ENCODE measurements at places on chromosomes 5 and 9. TPM values are rescaled to one million over a fixed set of nuclear protein-coding genes. Genes with fewer than 3 reads are reported as not detected.

The CATSPER3 gene
- total RNA-seq = 0.33 TPM

DNA sequence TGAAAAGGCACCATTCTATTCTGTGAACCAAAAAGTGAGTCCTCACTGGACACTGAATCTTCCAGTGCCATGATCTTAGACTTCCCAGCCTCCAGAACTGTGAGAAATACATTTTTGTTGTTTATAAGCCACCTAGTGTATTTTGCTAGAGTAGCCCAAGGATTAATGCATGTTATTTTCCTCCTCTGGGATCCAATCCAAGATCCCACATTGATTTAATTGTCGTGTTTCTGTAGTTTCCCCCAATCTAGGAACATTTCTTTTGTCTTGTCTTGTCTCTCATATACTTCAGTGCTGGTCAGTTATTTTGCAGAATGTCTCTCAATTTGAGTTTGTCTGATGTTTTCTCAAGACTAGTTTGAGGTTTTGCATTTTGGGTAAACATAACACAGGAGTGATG, 36.4 kb downstream of the GDNF start:
- H3K27ac ChIP-seq = no peak overlapping the region
- DNase-seq = no peak

- H3K27ac ChIP-seq = no peak overlapping the region
- no peaks in the 10 kb centered on the region for H3K36me3 ChIP-seq
- H3K4me3 ChIP-seq = no peak overlapping the region
- no peaks in the 10 kb centered on the region for H3K4me1 ChIP-seq
Observed at GRCh38 chr5:78604689-78605285, 43.8 kb downstream of the LHFPL2 start.

The LCN12 gene
- 5.2 TPM for total RNA-seq

The TNC gene
- 1.7 TPM for total RNA-seq

- no peak overlapping the region for H3K4me3 ChIP-seq
- H3K36me3 ChIP-seq = no peaks in the 10 kb centered on the region
- H3K4me1 ChIP-seq = no peaks in the 10 kb centered on the region
- no peak overlapping the region for H3K27ac ChIP-seq
- no peak for DNase-seq
Observed at GRCh38 chr5:107372723-107373450, 297.9 kb downstream of the EFNA5 start.

GRCh38 chr5:61450493-61451279, 118.6 kb downstream of the ZSWIM6 start:
- peaks cover 1% of the 10 kb centered on the region for H3K4me1 ChIP-seq
- no peaks in the 10 kb centered on the region for H3K36me3 ChIP-seq
- H3K27me3 ChIP-seq = no peaks in the 10 kb centered on the region
- DNase-seq = no peak
- no peak overlapping the region for H3K4me3 ChIP-seq

- H3K27ac ChIP-seq = no peak overlapping the region
- no peaks in the 10 kb centered on the region for H3K4me1 ChIP-seq
- no peak for DNase-seq
Observed at GRCh38 chr5:4387290-4387689, 752.8 kb upstream of the ADAMTS16 start.

GRCh38 chr9:69609156-69609555, 63.0 kb downstream of the APBA1 start:
- no peaks in the 10 kb centered on the region for H3K36me3 ChIP-seq
- H3K27me3 ChIP-seq = no peaks in the 10 kb centered on the region
- H3K4me3 ChIP-seq = no peak overlapping the region
- no peaks in the 10 kb centered on the region for H3K4me1 ChIP-seq
- no peak overlapping the region for H3K27ac ChIP-seq
- DNase-seq = no peak

Measured in liver (tissue), 10 donors.